Activated CD4-positive, alpha-beta T cell treated with anti-CD3 and anti-CD28 coated beads, Interleukin-2, amount 10 ng/mL, durations not matched to agents 24 days and 14 days (primary cell): ENCODE measurements at places on chromosomes 7 and 10.

GRCh38 chr7:32658034-32658433 lies 162.7 kb downstream of the AVL9 start:
- no peak for DNase-seq

- DNase-seq, result no peak
Measured at GRCh38 chr7:31955021-31955420, 115.2 kb downstream of the PDE1C start.

- DNase-seq, result no peak
Measured at GRCh38 chr7:886626-887487, 10.5 kb downstream of the GET4 start.

GRCh38 chr10:96833220-96834001 lies 1.3 kb downstream of the LCOR start:
- DNase-seq, result peak; percentile 69

DNA sequence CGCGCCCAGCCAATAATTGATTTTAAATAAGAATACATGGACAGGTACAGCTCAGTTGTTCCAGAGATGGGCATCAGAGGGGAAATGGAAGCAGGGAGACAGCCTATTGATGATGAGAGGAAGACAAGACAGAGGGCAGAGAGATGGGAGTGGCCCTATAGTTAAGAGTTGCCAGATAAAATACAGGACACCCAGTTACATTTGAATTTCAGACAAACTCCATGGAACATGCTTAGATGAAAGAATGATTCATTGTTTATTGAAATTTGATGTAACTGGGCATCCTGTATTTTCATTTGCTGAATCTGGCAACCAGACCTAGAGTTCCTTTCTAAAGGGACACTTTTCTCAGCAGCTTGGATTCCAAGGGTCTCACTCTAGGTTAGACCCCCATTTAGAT lies 341.1 kb downstream of the FRMD4A start:
- DNase-seq, result no peak

GRCh38 chr7:81284576-81284975 lies 365.7 kb upstream of the SEMA3C start:
- no peak for DNase-seq
